Astrocyte (in vitro differentiated cells and primary cell): ENCODE measurements at places on chromosomes 6 and 20.

GRCh38 chr6:129635396-129636130 lies 74.4 kb downstream of the ARHGAP18 start:
- peak; percentile 66 for DNase-seq

DNA sequence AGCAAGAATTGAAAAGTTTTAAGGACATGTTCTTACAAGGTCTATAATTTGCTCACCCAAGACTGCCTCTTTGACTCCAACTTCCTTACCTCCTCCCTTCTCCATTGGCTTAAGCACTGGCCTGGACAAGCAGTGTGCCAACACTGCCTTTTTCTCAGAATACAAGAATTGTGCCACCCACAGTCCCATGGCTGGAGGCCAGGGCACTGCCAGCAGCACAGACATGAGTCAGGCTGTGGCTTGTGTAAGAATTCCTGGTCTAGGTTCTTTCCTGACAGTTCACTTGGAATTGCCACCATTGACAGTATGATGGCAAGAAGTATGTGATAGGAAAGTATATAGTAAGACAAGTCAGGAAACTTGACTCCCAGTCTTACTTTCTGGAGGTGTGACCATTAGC lies 202.7 kb upstream of the MARCKS start:
- peak; percentile 77 for DNase-seq

DNA sequence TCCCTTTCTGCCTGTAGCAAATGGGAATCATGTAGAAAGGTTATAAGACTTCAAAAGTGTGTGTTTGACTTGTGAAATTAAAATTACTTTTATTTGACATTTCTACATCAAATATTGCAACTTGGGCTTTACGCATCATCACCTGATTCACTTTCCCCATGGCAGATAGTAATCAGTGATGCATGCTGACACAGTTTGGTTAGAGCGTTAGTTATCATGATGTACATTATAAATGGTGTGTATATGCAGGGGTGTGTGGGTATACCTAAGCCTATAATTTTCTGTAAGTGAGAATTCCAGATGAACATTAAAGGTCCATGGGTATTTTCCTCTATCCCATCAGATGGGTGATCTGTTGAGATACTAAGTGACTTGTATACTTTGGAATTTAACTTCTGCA lies 141.5 kb downstream of the KLHL32 start:
- no peak for DNase-seq

DNA sequence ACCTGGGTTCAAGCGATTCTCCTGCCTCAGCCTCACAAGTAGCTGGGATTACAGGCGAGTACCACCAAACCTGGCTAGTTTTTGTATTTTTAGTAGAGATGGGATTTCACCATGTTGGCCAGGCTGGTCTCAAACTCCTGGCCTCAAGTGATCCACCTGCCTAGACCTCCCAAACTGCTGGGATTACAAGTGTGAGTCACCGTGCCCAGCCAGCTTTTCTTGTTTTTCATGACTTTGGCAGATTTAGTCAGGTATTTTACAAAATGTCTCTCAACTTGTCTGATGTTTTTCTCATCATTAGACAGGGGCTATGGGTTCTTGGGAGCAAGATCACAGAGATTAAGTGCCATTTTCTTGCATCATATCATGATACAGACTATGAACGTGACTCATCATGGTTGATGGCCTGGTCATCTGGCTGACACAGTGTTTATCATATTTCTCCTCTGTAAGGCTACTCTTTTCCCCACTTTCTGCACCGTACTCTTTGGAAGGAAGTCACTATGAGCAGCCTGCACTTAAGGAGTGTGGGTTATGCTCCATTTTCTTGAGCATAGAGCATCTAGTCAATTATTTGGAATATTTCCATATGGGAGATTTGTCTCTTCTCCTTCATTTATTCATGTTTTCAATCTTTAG lies 67.8 kb downstream of the RNF182 start:
- DNase-seq: peak; percentile 72

DNA sequence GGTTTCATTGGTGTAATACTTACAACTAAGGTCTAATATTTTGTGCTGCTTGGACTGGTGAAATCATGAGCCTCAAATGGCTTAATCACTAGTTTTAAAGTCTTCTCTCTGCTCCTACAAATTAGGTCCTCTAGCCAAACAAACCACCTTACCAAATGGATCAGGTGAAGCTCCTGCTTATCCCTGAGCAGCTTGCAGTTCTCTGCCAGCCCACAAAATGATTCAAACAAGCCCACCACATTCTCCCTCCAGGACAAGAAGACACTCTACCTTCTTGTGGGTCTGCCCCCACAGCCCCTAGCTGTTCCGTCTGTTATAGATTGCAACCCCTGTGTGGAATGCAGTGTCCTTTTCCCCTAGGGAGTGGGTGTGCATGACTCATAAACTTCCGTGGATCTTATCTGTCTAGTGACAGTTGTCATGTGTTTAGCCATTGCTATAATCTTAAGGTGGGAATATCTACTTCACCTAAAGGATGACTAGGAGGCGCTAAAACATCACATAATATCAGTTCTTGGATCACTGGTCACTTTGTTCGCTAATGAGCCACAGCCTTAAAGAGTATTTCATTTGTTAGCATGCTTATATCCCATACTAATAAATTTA lies 940.5 kb upstream of the MANEA start:
- peak; percentile 1 for DNase-seq

DNA sequence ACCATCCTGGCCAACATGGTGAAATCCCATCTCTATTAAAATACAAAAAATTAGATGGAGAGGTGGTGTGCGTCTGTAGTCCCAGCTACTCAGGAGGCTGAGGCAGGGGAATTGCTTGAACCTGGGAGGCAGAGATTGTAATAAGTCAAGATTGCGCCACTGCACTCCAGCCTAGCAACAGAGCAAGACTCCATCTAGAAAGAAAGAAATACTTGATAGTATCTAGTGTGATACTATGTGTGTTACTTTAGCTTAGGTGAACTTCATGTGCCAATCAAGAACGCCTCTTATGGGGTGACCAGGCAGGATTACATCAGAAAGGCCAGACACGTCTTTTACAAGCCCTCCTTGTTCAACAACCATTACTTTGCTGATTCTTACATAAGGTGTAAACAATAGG lies 107.1 kb downstream of the TMEM170B start:
- no peak for DNase-seq

DNA sequence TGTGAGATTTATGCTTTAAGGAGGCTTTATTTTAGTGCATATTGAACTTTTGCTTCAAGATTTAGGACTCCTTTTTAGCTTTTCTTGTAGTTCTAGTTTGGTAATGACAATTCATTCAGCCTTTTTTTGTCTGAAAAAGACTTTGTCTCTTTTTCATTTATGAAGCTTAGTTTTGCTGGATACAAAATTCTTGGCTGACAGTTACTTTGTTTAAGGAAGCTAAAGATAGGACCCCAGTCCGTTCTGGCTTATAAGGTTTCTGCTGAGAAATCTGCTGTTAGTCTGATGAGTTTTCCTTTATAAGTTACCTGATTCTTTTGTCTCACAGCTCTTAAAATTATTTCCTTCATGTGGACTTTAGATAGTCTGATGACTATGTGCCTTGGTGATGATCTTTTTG lies 142.8 kb upstream of the B3GAT2 start:
- no peak for DNase-seq

- no peak for DNase-seq
Measured at GRCh38 chr20:8306937-8307336, 174.9 kb downstream of the PLCB1 start.

- no peak for DNase-seq
Measured at GRCh38 chr6:43215066-43215465, 14.2 kb downstream of the DNPH1 start.

GRCh38 chr6:28383235-28384142 lies 16.1 kb downstream of the ZSCAN12 start:
- peak; percentile 76 for DNase-seq

DNA sequence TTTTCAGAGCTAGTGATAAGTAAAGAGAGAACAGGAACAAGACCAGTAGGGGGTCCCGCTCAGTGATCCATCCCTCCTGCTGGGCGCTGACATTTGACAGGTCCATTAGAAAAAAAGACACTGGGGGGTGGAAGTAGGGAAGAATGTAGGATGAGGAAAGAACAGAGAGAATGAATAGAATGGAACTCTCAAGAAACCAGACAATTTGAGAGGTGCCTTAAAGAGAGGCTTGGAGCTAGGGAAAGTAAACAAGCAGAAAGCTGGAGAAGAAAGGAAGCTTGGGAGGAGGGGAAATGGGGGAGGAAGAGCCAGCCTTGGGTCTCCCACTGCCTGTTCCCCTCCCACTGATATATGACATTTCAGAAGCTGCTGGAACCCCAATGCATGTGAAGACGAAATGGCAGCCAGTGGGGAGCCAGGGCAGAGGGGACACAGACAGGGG lies 8.4 kb downstream of the GABBR1 start:
- DNase-seq: no peak

DNA sequence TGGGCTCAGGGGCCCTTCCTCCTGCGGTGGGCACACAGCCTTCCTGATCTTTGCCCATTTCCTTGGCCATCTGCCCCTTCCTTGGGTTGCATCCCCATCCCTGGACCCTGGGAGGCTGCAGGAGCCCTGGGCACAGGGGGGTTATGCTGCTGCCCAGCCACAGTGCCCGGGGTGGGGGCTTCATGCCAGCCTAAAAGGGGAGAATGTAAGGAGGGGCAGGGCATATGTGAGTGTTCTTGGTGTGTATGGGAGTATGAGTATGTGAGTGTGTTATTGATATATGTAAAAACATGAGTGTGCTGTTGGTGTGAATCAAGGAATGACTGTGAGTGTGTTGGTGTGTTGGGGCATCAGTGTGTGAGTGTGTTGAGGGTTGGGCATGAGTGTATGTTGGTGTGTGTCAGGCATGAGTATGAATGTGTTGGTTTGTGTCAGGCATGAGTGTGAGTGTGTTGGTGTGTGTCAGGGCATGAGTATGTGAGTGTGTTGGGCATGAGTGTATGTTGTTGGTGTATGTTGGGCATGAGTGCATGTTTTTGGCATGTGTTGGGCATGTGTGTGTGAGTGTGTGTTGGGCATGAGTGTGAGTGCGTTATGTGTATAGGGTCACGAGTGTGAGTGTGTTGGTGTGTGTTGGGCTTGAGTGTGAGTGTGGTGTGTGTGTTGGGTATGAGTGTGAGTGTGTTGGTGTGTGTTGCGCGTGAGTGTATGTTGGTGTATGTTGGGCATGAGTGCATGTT lies 14.7 kb upstream of the CST8 start:
- no peak for DNase-seq

- peak; percentile 85 for DNase-seq
Measured at GRCh38 chr6:148271711-148272439, 70.8 kb upstream of the SASH1 start.

DNA sequence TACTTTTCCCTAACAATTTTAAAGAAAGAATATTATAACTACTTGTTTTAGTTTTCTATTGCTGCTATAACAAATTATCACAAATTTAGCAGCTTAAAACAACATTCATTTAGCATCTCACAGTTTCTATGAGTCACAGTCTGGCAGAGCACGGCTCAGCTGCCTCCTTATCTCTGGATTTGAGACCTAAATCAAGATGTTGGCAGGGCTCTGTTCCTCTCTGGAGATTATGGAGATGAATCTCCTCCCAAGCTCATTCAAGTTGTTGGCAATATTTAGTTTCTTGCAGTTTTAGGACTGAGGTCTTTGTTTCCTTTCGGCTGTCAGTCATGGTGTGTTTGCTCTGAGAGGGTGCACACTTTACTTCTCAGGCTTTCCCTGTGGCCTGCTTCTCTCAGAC lies 1065.8 kb upstream of the EYS start:
- peak; percentile 68 for DNase-seq

DNA sequence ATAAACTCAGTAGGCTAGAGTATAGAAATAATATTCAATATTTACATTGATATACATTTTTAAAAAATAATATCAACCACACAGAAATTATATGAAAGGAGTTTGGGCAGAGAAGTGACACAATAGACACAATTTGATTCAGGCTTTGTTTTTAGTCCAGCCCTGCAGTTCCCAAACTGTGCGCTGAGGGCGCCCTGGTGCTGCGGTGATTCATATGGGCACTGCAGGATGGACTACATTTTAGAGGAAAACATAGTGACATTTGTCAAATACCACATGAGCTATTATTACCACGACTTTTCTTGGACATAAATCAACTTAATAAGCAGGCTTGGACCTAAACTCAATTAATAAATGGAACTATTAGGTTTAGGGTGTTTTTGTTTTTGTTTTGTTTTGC lies 364.3 kb upstream of the ID4 start:
- no peak for DNase-seq

DNA sequence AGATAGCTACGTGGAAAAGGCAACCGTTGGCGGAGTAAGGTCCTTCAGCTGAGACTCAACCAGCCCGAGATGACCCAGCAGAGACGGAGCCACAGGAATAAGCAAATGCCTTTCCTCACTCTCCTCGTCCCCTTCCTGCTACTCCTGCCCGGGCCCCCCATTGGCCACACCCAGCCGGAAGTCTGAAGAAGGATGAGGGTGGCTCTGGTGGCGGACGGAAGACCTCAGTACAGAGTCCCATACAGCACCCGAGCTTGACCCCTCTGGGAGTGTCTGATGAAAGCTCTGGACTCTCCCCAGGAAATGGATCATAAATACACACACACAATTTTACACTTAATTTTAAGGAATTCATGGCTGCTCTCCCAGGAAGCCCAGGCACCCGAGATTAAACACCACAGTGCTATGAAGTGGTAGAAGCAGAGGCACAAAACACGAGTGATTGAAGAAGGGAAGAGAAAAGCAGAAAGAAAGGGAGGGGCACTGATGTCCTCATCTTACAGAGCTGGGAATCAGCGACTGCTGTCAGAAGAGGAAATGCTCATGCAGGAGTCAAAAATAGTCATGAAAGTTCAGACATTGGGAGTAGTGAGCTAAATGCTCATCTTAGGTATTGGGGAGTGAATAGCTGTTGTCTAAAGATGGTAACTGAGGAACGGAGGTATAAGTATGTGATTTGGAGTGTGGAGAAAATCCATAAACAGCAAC lies 125.6 kb downstream of the BANF2 start:
- DNase-seq: no peak

DNA sequence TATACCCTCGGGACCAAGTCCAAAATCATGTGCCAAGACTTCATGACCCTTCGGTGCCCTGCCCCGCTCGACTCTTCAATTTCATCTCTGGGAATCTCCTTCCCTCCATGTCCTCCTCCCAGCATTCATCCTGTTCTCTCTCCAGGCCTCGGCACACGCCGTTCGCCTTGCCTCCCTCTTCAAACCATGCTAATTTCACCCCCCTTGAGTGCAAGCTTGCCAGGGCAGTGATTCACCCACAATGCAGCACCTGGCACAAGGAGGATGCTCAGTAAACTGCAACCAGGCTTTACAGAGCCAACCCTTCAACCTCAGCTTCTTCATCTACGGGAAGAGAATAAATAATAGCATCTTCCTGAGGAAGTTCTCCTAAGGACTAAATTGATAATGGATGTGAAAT lies 4.1 kb downstream of the KCNS1 start:
- no peak for DNase-seq

DNA sequence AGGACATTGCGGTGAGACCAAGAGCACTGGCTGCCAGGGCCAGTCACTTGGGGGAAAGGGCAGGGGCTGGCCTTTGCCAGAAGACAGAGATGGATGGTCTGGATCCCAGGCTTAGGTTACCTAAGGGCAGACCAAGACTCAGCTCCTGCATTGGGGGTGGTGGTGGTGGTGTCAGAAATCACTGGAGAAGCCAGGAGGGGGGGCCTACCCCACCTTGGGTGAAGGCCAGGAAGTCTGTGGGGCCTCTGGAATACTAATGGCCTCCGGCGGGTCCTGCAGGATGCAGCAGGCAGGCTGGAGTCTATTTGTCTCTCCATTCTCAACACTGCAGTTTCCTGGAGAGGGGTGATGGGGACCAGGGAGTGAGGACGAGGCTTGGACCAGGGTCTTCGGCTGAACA lies 32.8 kb downstream of the CD40 start:
- no peak for DNase-seq
